ENCODE measurements at places on chromosomes 3 and 15.
A peak's percentile ranks its signal among the peaks of the same experiment; 100 is the strongest.

DNA sequence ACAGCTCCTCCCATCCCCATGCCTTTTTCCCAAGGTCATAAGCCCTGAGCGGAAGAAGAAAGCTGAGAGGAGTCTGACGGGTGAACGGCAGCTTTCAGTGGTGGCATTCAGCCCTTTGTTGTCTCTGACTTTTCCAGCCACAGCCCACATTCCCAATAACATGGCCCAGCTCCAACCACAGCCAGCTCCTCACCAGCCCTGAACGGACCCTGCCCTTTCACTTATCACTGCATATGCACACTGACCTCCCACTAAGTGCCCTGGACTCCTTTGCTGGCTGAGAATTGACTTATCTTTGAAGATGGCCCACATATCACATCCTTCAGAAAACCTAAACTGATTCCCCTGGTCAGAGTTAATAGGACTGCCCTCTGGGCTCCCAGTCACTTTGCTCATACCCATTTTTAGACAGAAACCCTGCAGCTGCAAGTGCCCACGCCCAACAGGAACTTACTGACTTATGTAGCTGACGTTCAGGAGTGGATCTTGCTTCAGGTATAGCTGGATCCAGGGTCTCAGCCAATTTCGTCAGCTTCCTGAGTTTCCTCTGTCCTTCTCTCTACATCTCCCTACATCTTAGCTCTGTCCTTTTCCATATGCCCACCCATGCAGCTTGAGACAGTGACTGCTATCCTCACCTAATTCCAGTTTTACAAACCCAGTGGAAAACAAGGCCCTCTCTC lies 348.5 kb upstream of the PROK2 start:
- no peak for DNase-seq

- no peak for DNase-seq
Observed at GRCh38 chr3:142898346-142899213, 9.7 kb upstream of the PCOLCE2 start.

DNA sequence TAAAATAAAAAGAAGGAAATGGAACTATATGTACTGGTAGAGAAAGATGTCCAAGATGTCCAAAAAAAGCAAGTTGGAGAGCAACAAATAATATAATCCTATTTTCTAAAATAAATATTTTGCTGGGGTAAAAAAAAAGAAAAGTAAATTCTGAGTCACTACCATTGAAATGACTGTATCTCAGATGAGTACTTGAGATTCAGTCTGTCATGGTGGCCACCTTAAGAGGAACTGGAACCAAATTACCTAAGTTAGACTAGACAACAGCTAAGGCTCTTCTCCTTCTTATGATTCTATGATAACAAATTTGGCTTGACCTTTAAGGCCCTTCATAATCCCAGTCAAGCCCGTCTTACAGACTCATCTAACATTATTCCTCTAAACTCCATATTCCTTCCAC lies 270.6 kb upstream of the HES1 start:
- no peak for DNase-seq

DNA sequence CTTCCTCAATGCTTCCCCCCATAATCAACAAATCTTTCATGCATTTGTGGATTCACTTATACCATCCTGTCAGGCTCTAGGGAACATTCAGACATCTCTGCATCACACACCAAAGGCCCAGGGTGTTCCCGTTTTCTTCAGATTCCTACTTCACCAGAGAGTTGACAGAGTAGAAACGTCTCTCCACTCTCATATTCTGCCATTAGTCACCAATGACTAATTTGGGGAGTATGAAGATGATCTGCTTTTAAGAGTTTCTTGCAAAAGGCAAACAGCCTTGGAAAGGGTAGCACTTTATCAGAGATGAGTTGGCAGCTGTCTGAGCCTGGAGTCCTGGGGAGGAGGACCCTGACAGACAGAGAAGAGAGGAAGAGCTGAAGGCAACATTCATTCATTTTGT lies 55.8 kb upstream of the DGKG start:
- no peak for DNase-seq

DNA sequence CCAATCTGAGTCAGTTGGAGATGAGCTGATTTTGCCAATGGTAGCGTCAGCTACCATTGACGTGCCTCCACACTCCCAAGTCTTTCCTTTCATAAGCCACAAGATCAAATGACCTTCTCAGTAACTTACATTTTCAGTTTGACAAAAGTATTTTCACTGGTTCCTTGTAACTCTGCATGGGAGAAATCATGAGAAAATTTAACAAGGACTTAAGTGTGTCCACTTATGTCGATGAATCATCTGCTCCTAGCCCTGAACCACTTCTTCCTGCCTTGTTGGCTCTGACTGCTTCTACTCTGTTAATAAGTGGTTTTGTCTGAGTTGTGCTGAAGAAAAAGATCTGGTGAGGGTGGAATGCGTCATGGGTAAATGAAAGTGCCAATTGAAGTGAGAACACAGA lies 101.2 kb downstream of the NFKBIZ start:
- DNase-seq: no peak

GRCh38 chr3:69628951-69629350 lies 110.3 kb upstream of the MITF start:
- no peak for DNase-seq

DNA sequence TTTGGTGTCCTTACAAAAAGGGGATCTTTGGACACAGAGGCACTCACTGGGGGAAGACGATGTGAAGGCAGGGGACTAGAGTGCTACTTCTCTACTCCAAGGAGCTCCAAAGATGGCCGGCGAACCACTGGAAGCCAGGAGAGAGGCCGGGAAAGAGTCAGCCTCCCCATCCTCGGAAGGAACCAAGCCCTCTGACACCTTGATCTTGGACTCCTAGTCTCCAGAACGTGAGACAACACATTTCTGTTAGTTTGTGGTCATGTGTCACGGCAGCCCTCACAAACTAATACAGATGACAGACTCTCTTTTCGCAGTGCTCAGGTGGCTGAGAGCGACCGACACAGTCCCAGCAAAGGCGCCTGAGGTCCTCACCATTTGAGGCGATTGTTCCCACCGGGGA lies 24.4 kb upstream of the ATP2B2 start:
- DNase-seq: no peak

- no peak for DNase-seq
Observed at GRCh38 chr15:25170113-25170731, 215.4 kb downstream of the SNRPN start.

GRCh38 chr15:49718234-49718633 lies 97.4 kb downstream of the DTWD1 start:
- DNase-seq: no peak

DNA sequence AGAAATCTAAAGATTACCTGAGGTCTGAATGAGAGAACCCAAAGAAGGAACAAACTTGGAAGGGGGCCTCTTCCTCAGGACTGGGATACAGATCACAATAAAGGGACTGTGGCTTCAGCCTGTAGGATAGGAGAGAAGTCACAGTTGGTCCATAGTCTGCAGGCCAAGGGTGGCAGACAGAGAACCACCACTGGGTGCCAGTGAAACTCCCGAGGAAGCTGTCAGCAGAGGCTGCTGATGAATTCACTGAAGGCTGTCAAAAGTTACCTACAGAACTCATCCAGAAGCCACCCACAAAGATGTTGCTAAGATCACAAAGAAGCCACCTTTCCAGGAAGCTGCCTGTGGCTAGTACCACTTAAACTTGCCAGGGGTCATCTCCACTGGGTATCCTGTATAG lies 78.5 kb downstream of the TMCO5A start:
- no peak for DNase-seq

DNA sequence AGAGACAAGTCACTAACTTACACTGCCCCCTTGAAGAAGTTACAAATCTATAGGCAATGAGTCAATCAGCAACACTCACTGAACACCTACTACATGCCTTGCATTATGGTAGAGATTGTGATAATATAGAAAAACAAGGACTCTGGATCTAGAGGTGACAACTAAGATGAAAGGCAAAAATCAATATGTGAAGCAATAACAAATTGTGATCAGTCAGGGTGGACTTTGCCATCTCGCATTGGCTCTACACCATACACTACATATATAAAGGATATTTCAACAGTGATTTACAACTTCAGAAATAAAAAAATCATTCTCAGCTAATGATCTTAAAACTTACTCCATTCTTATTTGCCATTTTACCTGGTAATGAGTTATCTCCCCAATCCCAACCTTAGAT lies 210.7 kb upstream of the CD96 start:
- no peak for DNase-seq

DNA sequence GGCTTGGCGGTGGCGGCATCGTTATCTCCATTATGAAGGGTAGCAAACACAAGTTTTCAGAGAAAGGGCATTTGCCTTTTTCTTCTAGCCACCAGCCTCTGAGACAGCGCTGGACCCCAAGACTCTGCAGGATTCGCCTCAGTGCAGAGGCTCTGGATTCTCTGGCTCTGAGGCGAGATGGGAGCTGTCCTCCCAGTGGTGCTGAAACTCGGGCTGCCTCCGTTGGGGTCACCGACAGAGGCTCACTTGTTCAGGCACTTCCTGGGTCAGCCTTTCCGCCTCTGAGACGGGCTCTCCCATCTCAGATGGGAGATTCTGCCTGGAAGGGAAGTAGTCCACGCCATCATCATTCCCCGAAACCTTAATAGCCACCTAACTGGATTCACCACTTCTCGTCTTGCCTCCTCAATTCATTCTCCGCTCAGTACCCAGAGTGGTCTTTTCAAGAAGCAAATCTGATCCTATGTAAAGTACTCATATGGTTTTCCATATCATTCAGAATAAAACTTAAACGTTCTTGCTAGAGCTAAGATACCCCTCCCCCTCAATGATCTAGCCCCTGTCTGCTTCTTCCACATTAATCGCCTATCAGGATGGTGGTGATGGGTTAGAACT lies 76.9 kb downstream of the RHCG start:
- DNase-seq: peak; percentile 39

- no peak for DNase-seq
Observed at GRCh38 chr3:108462899-108463298, 47.5 kb downstream of the MYH15 start.

DNA sequence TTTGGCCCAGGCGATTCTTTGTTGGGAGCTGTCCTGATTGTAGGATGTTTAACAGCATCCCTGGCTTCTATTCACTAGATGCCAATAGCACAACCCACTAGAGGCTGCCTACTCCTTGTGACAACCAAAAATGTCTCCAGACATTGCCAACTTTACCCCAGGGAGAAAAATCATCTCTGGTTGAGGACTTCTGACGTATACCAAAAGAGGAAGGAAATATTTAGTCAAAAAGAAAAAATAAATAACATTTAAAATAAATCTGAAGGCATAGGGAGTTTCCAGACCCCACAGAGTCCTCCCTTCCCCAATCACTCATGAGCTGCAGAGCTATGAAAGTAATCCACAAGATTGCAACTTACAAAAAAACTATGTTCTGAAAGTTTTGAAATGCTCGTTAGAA lies 61.0 kb downstream of the MECOM start:
- DNase-seq: no peak

DNA sequence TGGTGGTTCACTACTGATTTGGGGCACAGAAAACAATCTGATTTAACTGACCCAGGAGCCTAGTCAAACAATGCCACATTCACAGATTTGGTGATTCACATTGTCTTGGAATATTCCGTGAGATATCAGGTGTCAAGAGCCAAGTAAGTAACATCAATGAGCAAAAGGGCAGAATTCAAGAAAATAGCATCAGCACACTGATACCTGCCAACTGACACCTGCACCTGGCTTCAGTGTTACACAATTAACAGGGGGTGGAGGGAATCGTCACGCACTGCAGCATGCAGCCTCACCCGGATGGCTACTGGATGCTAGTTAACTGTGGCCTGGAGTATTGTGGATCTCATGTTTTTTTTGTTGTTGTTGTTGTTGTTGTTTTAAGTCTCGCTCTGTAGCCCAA lies 17.6 kb downstream of the CCNL1 start:
- DNase-seq: no peak

DNA sequence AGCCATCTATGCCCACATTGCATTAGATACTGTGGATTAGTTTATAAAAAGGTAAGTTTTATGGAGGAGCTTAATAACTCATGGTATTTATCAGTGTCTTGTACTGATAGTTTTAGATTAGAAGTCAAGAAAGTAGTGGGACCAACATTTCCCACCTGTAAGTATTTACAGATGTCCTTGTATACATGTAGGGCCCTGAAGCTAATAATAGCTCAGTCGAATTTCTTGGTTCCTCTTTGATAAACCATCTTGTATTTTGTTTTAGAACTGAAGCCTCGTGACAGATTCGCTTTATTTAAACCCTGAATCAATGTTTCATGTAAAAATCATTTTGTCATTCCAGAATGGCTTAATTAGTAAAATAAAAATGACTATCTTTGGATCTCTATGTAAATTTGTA lies 73.4 kb downstream of the CRYBG3 start:
- no peak for DNase-seq

DNA sequence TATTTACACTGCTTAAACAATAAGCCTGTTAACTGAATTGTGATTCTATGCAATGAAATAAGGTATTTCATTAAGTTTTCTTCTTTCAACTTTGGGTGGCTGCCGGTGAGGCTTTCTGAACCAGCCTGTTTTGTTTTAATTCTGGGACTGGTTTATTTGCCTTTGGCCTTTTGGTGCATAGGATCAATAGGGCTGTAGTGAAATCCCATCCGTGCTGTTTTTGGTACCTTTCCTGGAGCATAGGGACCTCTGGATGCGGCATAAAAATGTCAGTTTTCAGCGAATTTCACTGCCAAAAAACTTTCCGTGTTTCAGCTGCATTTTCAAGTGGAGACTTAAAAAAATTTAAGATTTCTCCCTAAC lies 514 bp downstream of the PLS1 start:
- DNase-seq: no peak

- no peak for DNase-seq
Observed at GRCh38 chr3:101379658-101380376, 59.4 kb upstream of the IMPG2 start.

DNA sequence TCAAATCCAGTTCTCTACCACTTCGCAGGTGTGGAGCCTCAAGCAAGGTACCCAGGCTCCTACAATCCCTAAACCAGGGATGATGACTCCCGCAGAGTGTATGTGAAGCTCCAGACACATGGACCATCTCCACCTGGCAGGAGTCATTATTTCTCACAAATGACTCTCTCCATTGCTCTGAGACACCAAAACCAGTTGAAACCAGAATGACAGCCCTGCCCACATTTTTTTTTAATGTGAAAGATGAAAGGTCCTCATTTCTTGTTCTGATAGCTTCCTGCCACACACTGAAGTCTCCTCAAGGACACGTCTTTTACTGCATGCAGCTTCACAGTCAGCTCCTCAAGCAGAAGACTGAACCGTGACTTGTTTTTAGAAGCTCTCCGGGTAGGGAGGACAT lies 61.4 kb upstream of the ZBTB38 start:
- no peak for DNase-seq

GRCh38 chr15:56984681-56985481 lies 66.4 kb downstream of the TCF12 start:
- no peak for DNase-seq

DNA sequence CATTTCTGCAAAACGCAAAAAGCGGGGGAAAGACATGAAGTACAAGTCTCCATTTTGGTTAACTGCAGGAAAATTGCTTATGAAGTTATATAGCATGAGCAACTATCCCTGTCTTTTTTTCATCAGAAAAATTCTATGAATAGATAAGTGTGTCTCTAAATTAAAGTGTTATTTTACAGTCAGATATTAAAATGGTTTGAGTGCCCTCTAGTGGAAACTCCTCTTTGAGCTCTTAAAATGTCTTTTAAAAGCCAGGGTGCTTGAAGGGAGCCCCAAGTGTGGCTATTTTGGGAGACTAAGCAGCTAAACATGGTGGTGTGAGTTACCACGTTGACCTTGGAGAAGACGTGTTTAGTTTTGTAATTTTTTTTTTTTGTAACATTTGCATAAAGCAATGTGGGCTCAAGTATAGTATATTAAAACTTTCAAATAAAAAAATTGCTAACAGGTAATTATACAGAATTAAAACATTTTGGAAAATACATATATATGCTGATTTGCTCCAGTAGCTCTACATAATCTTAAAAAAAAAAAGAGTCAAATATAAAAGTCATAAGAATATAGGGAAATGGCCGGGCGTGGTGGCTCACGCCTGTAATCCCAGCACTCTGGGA lies 77.2 kb downstream of the PPP2R3A start:
- DNase-seq: no peak

Measured in stimulated activated CD4-positive, alpha-beta T cell treated with anti-CD3 and anti-CD28 coated beads, Interleukin-2, amount 100 ng/mL, for 48 hours (primary cell).